ENCODE measurements at places on chromosomes 5 and 9.

GRCh38 chr9:108012886-108013665 lies 523.5 kb upstream of the KLF4 start:
- no peak for DNase-seq

DNA sequence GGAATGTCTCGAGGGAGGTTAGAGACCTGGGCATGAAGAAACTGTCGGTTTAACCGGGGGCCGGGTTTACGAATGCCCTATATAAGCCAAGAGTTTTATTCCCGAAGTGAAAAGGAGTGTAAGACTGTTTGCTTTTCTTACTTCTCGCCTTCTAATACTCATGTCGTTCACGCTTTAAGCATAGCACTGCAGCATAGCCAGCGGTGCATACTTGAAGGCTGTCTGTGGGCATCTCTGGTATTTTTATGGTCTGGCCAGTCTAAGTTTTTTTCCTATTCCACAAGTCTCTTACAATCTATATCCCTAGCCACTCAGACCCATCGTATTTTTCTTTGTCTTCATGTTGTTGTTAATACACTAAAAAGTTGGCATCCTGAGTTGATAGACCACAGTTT lies 1.2 kb downstream of the UHRF2 start:
- DNase-seq = no peak

- DNase-seq = no peak
Measured at GRCh38 chr5:123204251-123204650, 115.2 kb downstream of the PRDM6 start.

- no peak for DNase-seq
Measured at GRCh38 chr5:33317271-33317670, 123.5 kb upstream of the TARS1 start.

DNA sequence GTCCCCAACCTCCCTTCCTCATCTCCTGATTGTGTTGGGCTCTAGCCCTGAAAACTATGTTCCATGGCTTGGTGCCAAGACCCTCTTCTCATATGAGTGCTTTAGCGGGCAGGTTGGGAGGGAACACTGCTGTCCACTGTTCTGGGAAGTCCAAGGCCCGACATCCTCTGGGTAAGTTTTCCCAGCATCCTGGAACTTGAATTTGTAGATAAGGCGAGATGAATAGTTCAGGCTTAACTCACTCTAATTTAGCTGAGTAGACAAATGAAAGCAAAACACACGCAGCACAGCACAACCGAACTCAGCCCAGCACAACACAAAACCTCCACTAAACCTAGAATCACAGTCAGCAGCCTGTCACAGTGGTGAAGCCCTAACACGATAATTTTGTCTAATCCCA lies 95.3 kb upstream of the SLC28A3 start:
- no peak for DNase-seq

All from vagina (tissue), 2 donors.